Activated CD4-positive, alpha-beta T cell treated with anti-CD3 and anti-CD28 coated beads, Interleukin-2, amount 10 ng/mL, durations not matched to agents 7 days and 5 days (primary cell): ENCODE measurements at places on chromosomes 3 and 15. TPM values are rescaled to one million over a fixed set of nuclear protein-coding genes. Genes with fewer than 3 reads are reported as not detected.

Gene MAPKAPK3
- total RNA-seq: 140 TPM

DNA sequence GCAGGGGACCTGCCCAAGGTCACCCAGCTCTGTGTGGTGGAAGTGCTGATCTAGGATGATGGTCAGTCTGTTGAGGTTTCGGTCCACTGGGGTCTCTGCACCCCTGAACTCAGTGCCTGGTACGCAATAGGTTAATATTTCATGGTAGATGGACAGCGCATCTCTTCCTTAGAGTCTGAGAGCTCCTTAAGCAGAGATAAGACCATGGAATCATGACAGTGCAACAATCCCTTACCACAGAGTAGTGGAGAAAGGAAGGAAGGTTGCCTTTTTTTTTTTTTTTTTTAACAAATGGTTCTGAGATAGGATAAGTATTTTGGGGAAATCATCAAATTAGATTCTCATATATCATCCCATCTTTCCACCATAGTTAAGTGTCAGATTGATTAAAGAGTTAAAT is 79.8 kb upstream of the SLC6A1 start:
- no peaks in the 10 kb centered on the region for H3K27me3 ChIP-seq
- no peaks in the 10 kb centered on the region for H3K4me1 ChIP-seq
- H3K4me3 ChIP-seq: no peak overlapping the region
- no peaks in the 10 kb centered on the region for H3K36me3 ChIP-seq

Gene RPLP1
- total RNA-seq: 1,738 TPM

- no peak overlapping the region for H3K27ac ChIP-seq
- H3K4me3 ChIP-seq: no peak overlapping the region
- H3K36me3 ChIP-seq: no peaks in the 10 kb centered on the region
- no peaks in the 10 kb centered on the region for H3K27me3 ChIP-seq
- H3K4me1 ChIP-seq: no peaks in the 10 kb centered on the region
These were observed 273.5 kb upstream of the ADAMTS9 start for GRCh38 chr3:64961301-64961700.

Gene RYR3
- total RNA-seq: not detected

DNA sequence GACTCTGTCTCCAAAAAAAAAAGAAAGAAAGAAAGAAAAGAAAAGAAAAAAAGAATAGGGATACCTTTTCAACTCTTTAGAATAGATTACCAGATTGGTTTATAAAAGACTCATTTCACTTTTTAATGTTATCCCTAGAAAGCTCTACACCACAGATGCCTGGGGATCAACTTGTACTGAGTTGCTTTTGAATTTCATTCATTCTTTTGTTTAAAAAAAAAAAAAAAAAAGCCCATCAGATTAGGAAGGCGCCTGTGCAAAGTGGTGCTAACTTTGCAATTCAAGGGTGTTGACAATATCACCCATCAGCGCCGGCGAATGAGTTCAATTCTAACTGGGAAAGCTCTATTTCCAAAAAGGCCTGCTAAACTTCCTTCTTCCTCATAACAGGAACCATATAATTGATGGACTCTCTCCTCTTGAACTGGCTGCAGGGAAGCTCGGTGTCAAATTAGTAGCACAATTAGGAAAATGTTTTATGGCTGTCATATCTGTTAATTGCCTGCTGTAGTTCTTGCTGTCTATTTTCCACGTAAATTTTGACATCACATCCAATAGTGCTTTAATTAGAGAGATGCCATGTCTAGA is 48.8 kb downstream of the CDCP1 start:
- no peak for DNase-seq
- no peak overlapping the region for H3K4me3 ChIP-seq
- H3K27me3 ChIP-seq: peaks cover 27% of the 10 kb centered on the region
- H3K27ac ChIP-seq: no peak overlapping the region

DNA sequence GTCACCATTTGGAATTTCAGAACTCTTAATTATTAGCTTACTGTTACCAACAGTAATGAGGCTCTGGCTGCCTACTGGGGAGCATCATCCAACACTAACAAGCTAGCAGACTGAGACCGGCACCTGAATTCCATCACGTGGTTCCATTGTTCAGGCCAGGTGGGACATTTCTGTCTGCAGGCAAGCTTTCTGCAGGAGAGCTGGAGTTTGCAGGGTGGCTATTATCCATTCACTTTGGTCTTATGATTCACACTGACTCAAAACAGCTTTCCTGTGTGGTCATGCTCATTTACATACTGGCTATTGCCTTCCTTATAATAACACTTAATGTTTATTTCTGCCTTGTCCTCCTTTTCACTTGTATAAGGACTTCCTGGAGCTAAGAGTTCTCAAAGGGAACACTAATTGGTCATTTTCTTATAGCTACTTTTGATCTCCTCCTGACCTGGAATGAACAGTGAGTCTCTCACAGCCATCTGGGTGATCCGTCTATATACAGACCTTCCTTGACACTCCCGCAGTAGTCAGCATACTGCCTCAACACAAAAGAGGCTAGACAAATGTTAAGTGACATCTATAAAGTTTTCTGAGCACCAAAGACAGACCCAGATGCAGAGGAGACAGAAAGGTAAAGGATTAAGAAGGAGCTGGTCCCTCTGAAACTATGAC is 695.4 kb downstream of the FHIT start:
- peaks cover 23% of the 10 kb centered on the region for H3K4me1 ChIP-seq
- no peaks in the 10 kb centered on the region for H3K36me3 ChIP-seq
- no peak overlapping the region for H3K4me3 ChIP-seq
- H3K27ac ChIP-seq: no peak overlapping the region

Gene ACSBG1
- total RNA-seq: not detected

Gene SERINC4
- 0.50 TPM for total RNA-seq

- no peak overlapping the region for H3K27ac ChIP-seq
- no peaks in the 10 kb centered on the region for H3K36me3 ChIP-seq
- no peak overlapping the region for H3K4me3 ChIP-seq
These were observed 618.1 kb downstream of the PYDC2 start for GRCh38 chr3:192079098-192079497.

- no peak for DNase-seq
- no peaks in the 10 kb centered on the region for H3K36me3 ChIP-seq
- no peaks in the 10 kb centered on the region for H3K4me1 ChIP-seq
- no peak overlapping the region for H3K4me3 ChIP-seq
- no peaks in the 10 kb centered on the region for H3K27me3 ChIP-seq
These were observed 212.2 kb upstream of the TP63 start for GRCh38 chr3:189419038-189419437.

GRCh38 chr15:51195459-51195858 is 100.8 kb upstream of the TNFAIP8L3 start:
- peaks cover 32% of the 10 kb centered on the region for H3K27me3 ChIP-seq
- H3K27ac ChIP-seq: no peak overlapping the region
- no peaks in the 10 kb centered on the region for H3K4me1 ChIP-seq
